ENCODE measurements at places on chromosomes 4 and X.

GRCh38 chrX:22666441-22666840 is 333.3 kb upstream of the DDX53 start:
- DNase-seq = no peak

- no peak for DNase-seq
Measured at GRCh38 chr4:26199596-26199995, 121.2 kb upstream of the RBPJ start.

DNA sequence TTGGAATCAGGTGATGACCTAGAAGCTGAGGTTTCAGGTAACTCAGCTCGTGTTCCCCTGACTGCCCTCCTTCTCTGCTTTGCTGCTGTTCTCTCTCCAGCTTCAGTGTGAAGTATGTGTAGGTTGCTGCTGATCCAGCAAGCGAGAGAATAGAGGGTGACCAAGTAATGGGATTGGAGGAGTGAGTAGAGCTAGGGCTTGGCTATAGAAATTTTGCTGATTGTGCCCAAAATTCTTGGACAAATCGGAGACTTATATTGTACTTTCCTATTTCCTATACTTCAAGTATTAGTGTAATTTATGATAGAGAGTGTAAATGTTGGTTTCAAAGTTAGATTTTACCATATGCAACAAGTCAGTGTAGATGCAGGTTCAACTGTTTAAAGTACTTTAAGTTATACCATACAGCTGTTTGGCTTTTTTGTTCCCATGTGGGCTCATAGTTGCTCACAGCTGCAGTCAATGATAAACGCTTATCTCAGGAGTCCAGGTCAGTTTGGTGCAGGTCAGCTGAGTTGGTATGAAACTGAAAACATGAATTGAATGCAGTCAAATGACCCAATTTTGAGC is 48.0 kb downstream of the RAPGEF2 start:
- no peak for DNase-seq

GRCh38 chrX:96440941-96441340 is 243.7 kb upstream of the DIAPH2 start:
- no peak for DNase-seq

GRCh38 chrX:13048280-13048679 is 3.9 kb upstream of the FAM9C start:
- no peak for DNase-seq

DNA sequence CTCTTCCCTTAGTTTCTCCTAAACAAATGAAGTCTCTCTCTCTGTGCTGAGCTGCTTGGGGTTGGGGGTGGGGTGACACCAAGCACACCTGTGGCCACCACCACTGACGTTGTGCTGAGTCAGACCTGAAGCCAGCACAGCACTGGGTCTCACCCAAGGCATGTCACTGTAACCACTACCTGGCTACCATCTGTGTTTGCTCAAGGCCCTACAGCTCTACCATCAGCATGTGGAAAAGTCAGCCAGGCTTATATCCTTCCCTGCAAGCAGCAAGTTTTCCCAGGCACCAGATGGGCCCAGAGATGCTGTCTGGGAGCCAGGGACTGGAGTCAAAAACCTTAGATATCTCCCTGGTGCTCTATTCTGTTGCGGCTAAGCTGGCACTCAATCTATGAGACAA is 6.9 kb downstream of the CXCL10 start:
- no peak for DNase-seq

- no peak for DNase-seq
Measured at GRCh38 chr4:110614976-110615352, 7.9 kb downstream of the PITX2 start.

DNA sequence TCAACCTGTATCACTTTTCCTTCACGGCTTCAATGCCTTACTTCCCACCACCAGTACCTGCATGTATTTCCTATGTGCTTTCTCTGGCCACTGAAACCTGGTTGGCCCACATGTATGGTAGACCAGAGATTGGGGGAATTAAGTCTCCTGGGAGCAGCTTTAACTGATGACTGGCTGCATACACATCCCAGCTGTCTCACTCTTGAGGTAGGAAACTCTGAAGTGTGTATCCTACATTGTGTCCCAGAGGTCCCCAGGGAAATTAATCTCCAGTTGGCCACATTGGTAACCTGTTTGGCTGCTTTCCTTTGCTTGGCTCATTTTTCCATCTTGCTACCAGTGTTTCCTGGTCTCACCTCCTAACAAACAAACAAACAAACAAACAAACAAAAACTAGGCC is 124.4 kb downstream of the ZNF827 start:
- DNase-seq = no peak

DNA sequence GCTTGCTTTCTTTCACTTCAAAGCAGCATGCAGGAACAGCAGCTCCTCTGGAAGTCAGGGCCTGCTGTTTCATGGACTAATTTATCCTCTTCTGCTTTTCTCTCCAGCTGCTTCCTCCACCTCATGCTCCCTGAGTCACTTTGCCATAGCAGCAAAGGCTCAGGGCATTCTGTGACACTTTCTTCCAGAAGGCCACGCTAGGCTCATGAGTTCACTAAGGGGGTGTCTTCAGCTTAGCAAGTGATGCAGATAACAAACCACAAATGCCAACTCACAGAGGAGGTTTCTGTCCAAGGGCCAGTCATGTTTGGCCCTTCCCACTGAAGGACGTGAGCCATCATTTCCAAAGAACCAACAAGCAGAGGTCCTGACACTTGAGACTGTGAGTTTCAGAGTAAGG is 200.2 kb downstream of the ADGRA3 start:
- no peak for DNase-seq

- DNase-seq = no peak
Measured at GRCh38 chr4:34412911-34413310, 1831.4 kb downstream of the ARAP2 start.

- no peak for DNase-seq
Measured at GRCh38 chr4:94477227-94477626, 25.5 kb downstream of the PDLIM5 start.

DNA sequence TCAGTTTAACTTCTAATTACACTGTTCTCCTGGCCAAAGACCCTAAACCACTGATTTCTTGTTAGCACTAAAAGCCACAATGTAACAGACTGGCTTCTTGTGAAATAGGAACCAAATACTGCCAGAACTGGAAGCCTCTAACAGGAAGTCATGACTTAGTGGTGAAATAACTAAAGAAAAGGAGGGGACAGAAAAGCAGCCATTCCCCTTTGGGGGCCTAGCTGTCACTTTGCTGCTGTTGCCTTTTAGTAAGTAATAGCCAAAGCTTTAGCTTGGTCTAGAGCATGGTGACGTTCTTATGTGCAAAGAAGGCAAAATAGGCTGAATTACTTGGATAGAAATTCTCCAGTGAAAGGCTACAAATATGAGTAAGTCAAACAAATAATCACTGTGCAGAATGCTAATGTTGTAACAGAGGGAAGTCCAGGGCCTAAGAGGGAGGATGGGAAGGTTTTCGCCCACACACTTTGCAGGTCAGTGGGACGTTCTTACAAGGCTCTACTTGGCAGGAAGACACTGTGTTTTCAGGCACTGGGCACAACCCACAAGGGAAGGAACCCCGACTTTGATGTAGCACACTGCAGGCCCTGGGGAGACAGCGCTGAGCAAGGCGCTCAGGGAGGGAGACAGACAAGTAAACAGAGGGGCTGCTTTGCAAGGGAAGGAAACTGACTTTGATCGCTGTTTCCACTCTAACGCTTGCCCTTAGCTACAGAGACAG is 16.7 kb downstream of the GAB3 start:
- no peak for DNase-seq

DNA sequence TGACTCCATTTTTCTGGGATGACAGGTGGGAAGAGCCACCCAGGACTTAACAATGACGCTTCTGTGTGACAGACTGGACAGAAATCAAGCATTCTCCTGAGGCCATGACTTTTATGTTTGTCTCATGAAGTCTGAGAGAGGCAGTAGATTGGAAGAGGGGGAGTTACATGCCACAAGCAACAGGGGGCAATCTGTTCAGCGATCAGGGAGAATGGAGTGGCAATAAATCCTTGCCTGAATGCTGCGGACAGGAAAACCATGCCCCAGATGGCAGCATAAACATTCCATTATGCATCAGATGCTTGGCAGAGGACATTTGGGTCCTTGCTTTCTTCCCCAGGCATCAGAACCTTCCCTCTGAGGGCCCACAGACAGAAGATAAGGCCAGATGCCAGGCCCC is 312.4 kb upstream of the DIPK2B start:
- DNase-seq = no peak

GRCh38 chr4:75683482-75684155 is 10.4 kb upstream of the G3BP2 start:
- DNase-seq = no peak

- no peak for DNase-seq
Measured at GRCh38 chrX:40530509-40530908, 50.3 kb upstream of the ATP6AP2 start.

DNA sequence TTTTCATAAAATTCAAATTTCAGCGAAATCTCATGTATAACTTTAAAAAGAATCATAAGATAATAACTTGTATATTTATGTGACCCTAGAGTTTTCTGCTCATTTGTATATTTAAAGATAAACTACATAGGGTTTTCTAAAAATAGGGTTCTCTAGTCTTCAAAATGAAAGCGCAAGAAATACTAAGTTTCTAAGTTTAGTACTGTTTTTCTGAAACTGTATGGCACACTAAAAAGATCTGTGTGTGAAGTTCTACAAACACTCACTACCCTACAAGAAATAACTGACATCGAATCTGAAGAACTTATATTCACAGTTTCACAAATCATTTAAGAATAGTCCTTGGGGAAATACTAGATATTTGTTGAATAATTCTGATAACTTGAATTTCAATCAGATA is 38.7 kb upstream of the NDST4 start:
- DNase-seq = no peak

DNA sequence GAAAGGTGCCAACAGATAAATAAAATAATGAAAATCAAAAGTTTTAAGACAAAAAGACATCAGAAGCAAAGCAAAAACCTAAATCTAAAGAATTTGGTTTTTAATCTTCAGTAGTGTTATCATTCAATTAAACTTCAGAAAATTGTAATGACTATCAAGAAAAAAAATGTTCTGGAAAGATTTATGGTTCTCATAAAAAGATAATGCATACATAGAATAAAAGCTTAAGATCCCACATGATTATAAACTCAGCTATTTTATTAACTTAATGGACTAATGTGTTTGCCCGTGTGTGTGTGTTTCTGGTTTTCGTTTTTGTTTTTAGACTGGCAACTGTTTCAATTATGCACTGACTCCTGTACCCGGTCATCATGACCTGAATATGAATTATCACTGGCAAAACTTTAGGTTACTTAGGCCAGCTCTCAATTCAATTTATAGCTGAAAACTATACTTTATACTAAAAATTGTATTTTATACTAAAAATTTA is 217.5 kb upstream of the DKK2 start:
- no peak for DNase-seq

DNA sequence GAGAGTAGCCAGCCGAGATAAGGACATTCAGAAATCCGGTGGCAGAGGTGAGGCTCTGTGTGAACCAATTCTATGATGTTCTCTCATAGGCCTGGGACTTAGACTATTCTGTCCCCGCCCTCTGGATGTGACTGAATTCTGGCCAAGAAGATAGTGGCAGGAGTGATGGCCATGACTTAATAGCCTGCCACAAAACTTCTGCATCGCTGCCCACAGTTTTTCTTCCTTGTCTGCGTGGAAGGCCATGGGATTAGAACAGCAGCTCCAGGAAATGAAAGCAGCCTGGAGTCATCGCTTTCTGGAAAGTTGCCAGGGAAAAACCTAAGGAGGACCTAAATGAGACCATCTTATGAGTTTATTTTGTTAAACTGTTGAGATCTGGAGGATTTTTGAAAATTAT is 134.7 kb downstream of the F11 start:
- DNase-seq = no peak

DNA sequence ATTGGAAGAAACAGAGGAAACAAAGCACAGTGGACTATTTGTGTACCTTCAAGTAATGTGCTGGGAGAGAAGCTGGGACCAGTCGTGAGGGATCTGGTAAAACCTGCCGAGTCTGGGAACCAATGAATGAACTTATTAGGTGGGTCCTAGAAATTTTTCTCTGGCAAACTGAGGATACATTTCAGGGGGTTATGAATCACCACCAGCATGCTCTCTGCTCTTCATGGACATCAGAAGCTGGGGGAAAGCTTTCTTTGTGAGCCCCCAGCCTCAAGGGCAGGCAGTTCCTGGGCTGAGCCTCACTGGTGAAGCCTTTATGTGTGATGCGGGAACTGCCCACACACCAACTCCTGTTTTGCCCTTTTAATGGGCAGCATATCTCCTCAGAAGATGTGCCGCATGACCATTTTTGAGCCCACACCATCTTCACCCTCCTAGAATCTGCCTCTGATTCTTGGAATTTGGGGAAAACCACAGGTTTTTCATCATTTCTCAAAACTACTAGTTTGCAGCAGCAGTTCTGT is 95.4 kb upstream of the ENPP6 start:
- no peak for DNase-seq

GRCh38 chrX:39577985-39578869 is 519.5 kb downstream of the BCOR start:
- DNase-seq = no peak

- DNase-seq = no peak
Measured at GRCh38 chrX:42248226-42248625, 324.9 kb upstream of the CASK start.

- no peak for DNase-seq
Measured at GRCh38 chr4:150164055-150164454, 85.8 kb downstream of the DCLK2 start.

GRCh38 chrX:136627409-136627808 is 20.5 kb upstream of the CD40LG start:
- DNase-seq = no peak

DNA sequence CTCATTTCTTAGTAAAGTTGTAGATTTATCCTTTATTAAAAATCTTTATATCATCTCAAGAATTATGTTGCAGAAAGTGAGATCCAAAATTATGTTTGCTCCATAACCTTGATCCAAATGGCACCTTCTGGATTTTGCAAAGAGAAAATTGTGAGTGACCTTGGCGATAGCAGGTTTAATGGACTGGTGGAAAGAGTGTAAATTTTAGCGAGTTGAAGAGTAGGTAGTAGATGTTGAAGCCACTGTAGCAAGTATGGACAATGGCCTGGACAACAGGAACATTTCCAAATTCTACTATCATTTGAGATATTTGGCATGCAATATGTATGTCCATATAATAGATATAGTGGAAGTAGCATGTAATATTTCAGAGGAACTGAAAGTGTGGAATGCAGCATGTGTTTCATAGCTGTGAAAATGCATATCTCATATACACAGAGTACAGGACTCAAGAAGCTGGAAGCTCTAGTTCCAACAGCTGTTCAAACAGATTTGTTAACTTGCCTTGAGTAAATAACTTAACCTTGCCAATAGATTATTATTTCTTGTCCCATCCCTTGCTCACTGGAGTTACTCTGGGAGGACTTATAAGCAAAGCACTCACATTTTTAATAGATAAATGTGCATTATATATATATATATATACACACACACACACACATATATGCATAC is 152.5 kb upstream of the TLL1 start:
- no peak for DNase-seq

GRCh38 chr4:41160856-41161255 is 53.5 kb downstream of the APBB2 start:
- DNase-seq = no peak
